ENCODE measurements at places on chromosomes 2 and 18.

DNA sequence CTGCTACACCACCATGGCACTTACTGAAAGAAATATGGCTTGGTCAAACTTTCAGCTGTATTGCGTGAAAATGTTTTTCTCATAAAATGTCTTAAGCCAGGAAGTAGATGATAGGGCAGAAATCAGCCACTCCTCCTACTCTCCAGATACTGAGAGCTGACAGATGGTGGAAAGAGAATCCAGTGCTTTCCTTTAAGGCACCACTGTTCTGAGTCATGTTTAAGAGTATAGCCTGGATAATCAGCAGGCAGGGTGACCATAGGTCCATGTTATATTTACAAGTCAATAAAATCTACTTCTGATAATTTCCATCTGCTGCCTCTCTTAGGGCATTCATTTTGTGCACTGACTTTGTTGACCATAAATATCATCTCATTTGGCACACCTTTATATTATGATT, 21.9 kb downstream of the ARPC2 start:
- DNase-seq, result no peak

DNA sequence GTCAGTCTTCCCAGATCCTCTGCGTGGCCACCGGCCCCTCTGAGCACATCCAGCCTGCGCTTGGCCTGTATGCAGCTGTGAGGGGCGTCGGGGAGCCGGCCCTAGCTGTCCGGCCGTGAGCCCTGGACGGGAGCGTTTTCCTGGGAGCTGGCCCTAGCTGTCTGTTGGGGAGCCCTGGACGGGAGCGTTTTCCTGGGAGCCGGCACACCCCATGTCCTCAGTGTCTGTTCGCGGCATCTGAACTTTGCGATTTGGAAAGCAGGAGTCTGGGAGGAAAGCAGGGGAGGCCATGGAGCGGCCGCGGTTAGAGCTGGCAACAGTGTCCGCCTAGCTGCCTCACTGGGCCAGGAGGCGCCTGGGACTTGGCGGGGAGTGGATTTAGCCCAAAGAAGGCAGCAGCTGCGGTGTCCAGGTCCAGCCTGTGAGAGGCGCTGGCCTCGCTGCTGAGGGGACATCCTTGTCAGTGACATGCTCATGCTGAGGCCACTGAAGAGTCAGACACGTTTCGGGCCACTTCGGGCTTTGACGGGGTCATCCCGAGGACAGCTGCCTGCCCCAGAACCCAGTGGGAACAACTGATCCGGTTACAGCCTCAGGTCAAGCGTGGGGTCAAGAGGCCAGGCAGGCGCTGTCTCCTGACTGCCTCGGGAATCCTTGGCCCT, 75.8 kb downstream of the KCNG2 start:
- DNase-seq, result no peak

- DNase-seq, result no peak
Measured at GRCh38 chr18:49768051-49768391, 45.3 kb downstream of the ACAA2 start.

GRCh38 chr2:127330753-127331152, 36.8 kb upstream of the ERCC3 start:
- DNase-seq, result no peak

Data from omental fat pad (tissue), 4 donors.